ENCODE measurements at places on chromosomes 2 and 18.

DNA sequence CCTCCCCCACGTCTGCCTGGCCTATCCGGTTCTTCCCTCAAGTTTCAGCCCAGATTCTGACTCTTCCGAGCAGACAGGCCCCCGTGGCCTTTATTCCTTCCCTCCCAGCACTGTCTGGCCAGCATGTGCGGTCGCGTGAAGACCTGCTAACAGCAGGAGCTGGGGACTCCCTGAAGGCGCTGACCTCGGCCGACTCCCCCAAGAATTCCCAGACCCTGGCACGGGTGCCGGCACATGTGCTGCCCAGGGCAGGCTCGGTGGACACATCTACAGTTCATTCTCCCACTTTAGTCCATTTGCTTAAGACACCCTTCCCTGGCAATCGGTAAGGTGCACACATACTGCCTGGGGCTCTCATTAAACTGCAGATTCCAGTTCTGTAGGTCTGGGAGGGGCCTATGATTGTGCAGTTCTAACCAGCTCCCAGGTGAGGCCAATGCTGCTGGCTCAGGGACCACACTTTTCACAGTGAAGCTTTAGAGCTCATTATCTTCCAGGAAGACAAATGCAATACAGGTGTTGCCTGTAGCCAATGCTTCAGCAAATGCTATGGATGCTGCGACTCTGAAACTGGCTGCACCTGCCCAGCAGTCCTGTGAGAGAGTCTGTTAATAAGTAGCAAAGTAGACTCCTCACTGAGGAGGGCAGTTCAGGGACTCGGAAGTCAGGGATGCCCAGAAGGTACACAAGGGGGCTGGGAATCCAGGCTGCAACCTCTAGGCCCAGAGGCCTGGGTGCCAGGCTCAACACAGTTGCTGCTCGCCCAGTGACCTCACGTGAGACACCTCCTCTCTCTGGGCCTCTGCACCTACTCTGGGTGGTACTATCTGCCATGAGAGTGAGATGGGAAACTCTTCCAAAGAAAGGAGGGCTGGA, 45.4 kb upstream of the TAF1B start:
- no peaks in the 10 kb centered on the region for H3K36me3 ChIP-seq
- H3K4me3 ChIP-seq = no peak overlapping the region
- no peaks in the 10 kb centered on the region for H3K27me3 ChIP-seq
- H3K27ac ChIP-seq = no peak overlapping the region

DNA sequence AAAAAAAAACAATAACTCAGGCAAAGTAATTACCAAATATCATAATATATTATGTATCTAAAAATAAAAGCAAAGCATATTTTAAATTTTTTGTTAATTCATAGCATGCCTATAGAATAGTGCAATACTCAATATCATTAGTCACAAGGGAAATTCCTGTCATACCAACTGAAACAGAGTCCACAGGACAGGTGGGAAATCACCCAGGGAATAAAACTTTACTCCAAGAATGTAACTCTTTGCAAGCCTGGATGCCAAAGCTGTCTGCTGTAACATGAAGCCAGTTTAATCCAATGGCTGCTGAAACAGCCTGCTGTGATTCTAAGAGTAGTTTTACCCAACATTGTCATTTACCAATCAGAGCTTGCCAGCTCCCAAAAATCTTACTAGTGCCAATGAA, 40.0 kb upstream of the SULT1C3 start:
- H3K27me3 ChIP-seq = no peaks in the 10 kb centered on the region
- no peak overlapping the region for H3K4me3 ChIP-seq
- no peaks in the 10 kb centered on the region for H3K36me3 ChIP-seq
- H3K4me1 ChIP-seq = no peaks in the 10 kb centered on the region
- H3K27ac ChIP-seq = no peak overlapping the region
- DNase-seq = no peak

DNA sequence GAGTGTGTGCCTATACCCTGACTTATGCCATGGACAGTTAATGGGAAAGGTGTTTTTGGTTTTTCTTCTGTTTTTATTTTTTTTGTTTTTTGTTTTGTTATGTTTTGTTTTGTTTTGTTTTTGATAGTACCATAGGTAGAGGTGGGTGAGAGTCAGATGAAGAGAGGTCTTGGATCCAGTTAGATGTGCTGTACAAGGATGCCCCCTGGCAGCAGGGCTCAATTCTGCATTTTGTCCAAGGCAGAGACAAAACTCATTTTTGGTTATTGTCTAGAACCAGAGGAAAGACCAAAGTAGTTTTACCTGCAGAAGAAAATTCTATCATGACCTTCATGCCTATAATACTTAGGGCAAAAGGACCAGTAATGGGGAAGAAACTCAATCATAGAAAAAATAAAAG, 48.5 kb downstream of the SLC5A7 start:
- no peaks in the 10 kb centered on the region for H3K27me3 ChIP-seq
- H3K27ac ChIP-seq = no peak overlapping the region
- no peaks in the 10 kb centered on the region for H3K36me3 ChIP-seq
- H3K4me3 ChIP-seq = no peak overlapping the region

DNA sequence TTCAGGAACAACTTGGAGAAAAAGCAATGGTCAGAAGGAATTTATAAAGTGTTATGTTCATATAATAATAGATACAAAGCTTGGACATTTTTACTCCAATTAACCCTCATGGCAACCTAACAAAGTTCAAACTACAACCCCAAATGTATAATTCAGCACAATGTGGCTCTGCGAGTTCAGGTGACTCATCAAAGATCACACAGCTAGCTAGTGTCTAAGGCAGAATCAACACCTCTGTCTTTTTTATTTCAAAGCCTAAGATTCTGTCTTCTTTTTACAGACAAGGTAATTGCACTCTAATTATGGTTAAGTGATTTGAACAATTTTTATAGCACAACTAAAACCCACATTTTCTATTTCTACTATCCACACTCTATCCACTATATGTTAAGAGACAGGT, 90.5 kb downstream of the CHST9 start:
- no peak overlapping the region for H3K4me3 ChIP-seq
- DNase-seq = no peak

GRCh38 chr2:98601532-98602132, 6.7 kb downstream of the COA5 start:
- peaks cover 24% of the 10 kb centered on the region for H3K4me1 ChIP-seq
- H3K36me3 ChIP-seq = peaks cover 49% of the 10 kb centered on the region
- no peaks in the 10 kb centered on the region for H3K27me3 ChIP-seq

DNA sequence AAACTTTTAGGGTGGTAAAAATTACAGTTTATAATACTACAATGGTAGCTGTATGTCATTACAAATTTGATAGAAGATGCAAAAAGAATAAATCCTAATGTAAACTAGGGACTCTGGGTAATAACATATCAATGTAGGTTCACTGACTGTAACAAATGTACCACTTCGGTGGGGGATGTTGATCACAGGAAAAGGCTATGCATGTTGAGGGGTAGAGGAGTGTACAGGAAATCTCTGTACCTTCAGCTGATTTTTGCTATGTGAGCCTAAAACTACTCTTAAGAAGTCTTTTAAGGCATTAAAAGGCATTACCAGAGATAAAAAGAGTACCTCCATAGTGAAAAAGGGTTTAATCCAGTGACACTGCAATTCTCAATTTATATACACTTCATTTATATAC, 25.0 kb downstream of the TRIP12 start:
- no peak overlapping the region for H3K4me3 ChIP-seq
- DNase-seq = no peak
- H3K27me3 ChIP-seq = no peaks in the 10 kb centered on the region

GRCh38 chr2:85662899-85663593, 5.0 kb downstream of the SFTPB start:
- H3K27me3 ChIP-seq = no peaks in the 10 kb centered on the region
- H3K4me3 ChIP-seq = no peak overlapping the region
- H3K27ac ChIP-seq = peak overlapping the region; percentile 66
- DNase-seq = peak; percentile 39

GRCh38 chr2:205750797-205751196, 68.5 kb downstream of the NRP2 start:
- no peaks in the 10 kb centered on the region for H3K4me1 ChIP-seq
- no peak overlapping the region for H3K4me3 ChIP-seq
- no peak overlapping the region for H3K27ac ChIP-seq
- no peaks in the 10 kb centered on the region for H3K27me3 ChIP-seq

- DNase-seq = no peak
- no peaks in the 10 kb centered on the region for H3K27me3 ChIP-seq
- H3K27ac ChIP-seq = no peak overlapping the region
- no peak overlapping the region for H3K4me3 ChIP-seq
Observed at GRCh38 chr2:205695460-205695991, 13.2 kb downstream of the NRP2 start.

GRCh38 chr18:7334973-7335568, 104.2 kb downstream of the LRRC30 start:
- H3K27me3 ChIP-seq = no peaks in the 10 kb centered on the region
- no peaks in the 10 kb centered on the region for H3K36me3 ChIP-seq
- H3K4me3 ChIP-seq = no peak overlapping the region
- DNase-seq = no peak
- H3K4me1 ChIP-seq = no peaks in the 10 kb centered on the region

DNA sequence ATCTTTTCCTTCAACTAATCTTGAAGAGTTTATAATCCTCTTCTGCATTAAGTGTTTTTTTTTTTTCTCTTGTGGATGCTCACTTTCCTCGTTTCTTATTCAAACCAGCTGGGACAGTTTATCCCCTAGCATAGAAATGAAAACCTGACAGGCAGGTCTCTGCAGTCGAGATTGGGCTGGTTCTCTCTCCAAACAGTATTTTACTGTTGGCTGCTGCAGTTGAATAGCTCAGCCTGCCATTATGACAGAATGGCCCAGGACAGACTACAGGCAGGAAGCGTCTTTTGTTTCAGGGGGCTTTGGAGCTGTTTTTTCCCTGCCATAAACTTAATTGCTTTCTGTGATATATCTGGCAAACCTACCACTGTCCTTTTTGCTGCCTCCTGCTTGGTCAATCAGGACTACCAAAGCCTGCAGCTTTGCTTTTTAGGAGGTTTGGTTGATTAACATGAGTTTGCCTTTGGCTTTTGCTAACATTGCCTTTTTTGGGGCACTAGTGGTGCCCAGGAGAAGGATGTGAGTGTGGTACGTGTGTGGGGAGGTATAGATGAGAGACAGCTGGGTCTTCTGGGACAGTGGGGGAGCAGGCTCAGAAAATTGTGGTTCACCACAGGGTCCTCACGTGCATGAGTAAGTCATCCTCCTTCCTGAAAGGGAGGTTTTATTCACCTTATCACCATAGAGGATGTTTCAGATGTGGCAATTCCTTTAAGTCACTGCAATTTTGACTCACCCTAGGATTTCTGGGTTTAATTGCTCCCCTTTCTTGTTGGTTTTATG, 128.7 kb downstream of the LYPD6B start:
- no peaks in the 10 kb centered on the region for H3K36me3 ChIP-seq
- DNase-seq = no peak
- no peaks in the 10 kb centered on the region for H3K27me3 ChIP-seq
- H3K4me3 ChIP-seq = no peak overlapping the region
- H3K27ac ChIP-seq = no peak overlapping the region

GRCh38 chr2:167608487-167608886, 638.9 kb downstream of the STK39 start:
- H3K27ac ChIP-seq = no peak overlapping the region
- H3K36me3 ChIP-seq = no peaks in the 10 kb centered on the region
- no peaks in the 10 kb centered on the region for H3K4me1 ChIP-seq
- no peak overlapping the region for H3K4me3 ChIP-seq
- H3K27me3 ChIP-seq = no peaks in the 10 kb centered on the region

GRCh38 chr2:167708998-167709397, 538.4 kb downstream of the STK39 start:
- H3K4me3 ChIP-seq = no peak overlapping the region
- no peaks in the 10 kb centered on the region for H3K36me3 ChIP-seq
- H3K27ac ChIP-seq = no peak overlapping the region
- no peaks in the 10 kb centered on the region for H3K27me3 ChIP-seq
- H3K4me1 ChIP-seq = no peaks in the 10 kb centered on the region
- DNase-seq = no peak

DNA sequence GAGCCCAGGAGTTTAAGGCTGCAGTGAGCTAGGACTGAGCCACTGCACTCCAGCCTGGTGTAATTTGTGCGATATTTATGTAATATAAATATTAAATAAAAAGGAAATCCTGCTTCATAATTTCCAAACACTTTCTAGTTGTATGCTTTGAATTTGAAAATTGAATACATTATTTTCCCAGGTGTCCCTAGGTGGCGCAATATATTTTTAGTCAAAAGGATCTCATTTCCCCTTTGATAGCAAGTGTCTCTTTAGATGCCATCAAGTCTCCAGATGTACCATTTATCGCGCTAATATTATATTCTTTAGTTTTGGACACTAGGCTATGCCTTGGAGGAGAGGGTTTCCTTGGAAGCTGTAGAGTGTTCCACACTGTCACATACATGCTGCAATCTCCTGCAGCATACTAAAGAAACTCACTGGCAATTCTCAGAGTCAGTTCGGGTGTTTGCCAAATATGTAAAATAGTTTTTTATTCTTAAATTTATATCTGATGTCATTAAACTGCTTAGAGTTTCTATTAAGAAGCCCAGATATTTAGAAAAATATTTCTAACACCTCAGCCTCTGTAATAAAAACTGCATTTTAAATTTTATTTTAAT, 5.6 kb upstream of the WDR7 start:
- H3K4me3 ChIP-seq = no peak overlapping the region
- no peak for DNase-seq
- no peaks in the 10 kb centered on the region for H3K36me3 ChIP-seq
- no peak overlapping the region for H3K27ac ChIP-seq
- H3K4me1 ChIP-seq = peaks cover 4% of the 10 kb centered on the region

- H3K27me3 ChIP-seq = no peaks in the 10 kb centered on the region
- H3K27ac ChIP-seq = no peak overlapping the region
- peaks cover 6% of the 10 kb centered on the region for H3K36me3 ChIP-seq
- DNase-seq = no peak
- H3K4me3 ChIP-seq = no peak overlapping the region
Observed at GRCh38 chr18:49098386-49098785, 147.6 kb upstream of the SMAD7 start.

DNA sequence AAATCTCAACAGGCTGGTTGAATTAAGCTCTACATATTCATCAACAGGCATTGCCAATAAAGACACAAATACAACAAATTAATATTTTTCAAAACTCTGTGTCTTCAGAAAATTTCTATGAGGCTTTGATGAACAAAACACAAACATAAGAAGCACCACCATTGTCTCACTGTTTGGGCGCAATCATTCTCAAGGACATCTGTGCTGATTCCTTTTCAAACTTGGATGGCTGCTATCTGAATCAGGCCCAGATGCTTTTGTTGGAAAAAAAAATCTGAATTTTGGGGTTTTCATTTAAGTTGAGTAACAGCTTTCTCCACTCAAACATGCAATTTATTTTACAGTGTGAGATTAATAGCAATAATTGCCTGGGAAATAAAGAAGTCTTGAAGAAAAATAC, 173.8 kb downstream of the NRXN1 start:
- H3K4me3 ChIP-seq = no peak overlapping the region
- no peaks in the 10 kb centered on the region for H3K27me3 ChIP-seq
- H3K27ac ChIP-seq = no peak overlapping the region
- H3K36me3 ChIP-seq = no peaks in the 10 kb centered on the region
- H3K4me1 ChIP-seq = no peaks in the 10 kb centered on the region

- H3K36me3 ChIP-seq = no peaks in the 10 kb centered on the region
- H3K27me3 ChIP-seq = no peaks in the 10 kb centered on the region
- no peak overlapping the region for H3K4me3 ChIP-seq
Observed at GRCh38 chr2:42922790-42923579, 130.6 kb upstream of the HAAO start.

GRCh38 chr2:136798766-136799165, 33.4 kb downstream of the THSD7B start:
- no peak overlapping the region for H3K4me3 ChIP-seq
- no peak overlapping the region for H3K27ac ChIP-seq
- no peak for DNase-seq

Data from heart left ventricle (tissue), 16 donors.